Dermis microvascular lymphatic vessel endothelial cell (primary cell): ENCODE measurements at places on chromosomes 12 and 14. TPM values are rescaled to one million over a fixed set of nuclear protein-coding genes. Genes with fewer than 3 reads are reported as not detected.

The ESRRB gene
- not detected in 2 replicates for total RNA-seq

The NTN4 gene
- total RNA-seq = 204 and 516 TPM in 2 replicates

The LMO3 gene
- not detected in 2 replicates for total RNA-seq

The LPAR5 gene
- under 0.01 TPM in 1 of 2 replicates, not detected in the other for total RNA-seq

The GPRC5D gene
- total RNA-seq = not detected in 2 replicates

The PAPLN gene
- 30.4 and 58.3 TPM in 2 replicates for total RNA-seq

The PHETA1 gene
- total RNA-seq = 5.6 and 12.5 TPM in 2 replicates

The HOXC6 gene
- total RNA-seq = 0.13 TPM in 1 of 2 replicates, not detected in the other

The SPTB gene
- under 0.01 and 0.13 TPM in 2 replicates for total RNA-seq

The BORCS5 gene
- total RNA-seq = 3.7 and 4.0 TPM in 2 replicates
